ENCODE measurements at places on chromosomes 16 and 17. TPM values are rescaled to one million over a fixed set of nuclear protein-coding genes. Genes with fewer than 3 reads are reported as not detected.
A peak's percentile ranks its signal among the peaks of the same experiment; 100 is the strongest.

GRCh38 chr17:64177311-64178010 lies 47.5 kb upstream of the ERN1 start:
- H3K27ac ChIP-seq, result no peak overlapping the region
- peaks cover 10% of the 10 kb centered on the region for H3K4me1 ChIP-seq
- H3K4me3 ChIP-seq, result no peak overlapping the region
- no peaks in the 10 kb centered on the region for H3K27me3 ChIP-seq

GRCh38 chr17:66507982-66508760 lies 205.8 kb downstream of the PRKCA start:
- no peak overlapping the region for H3K27ac ChIP-seq
- H3K27me3 ChIP-seq, result no peaks in the 10 kb centered on the region
- no peaks in the 10 kb centered on the region for H3K4me1 ChIP-seq
- no peaks in the 10 kb centered on the region for H3K36me3 ChIP-seq
- DNase-seq, result no peak

DNA sequence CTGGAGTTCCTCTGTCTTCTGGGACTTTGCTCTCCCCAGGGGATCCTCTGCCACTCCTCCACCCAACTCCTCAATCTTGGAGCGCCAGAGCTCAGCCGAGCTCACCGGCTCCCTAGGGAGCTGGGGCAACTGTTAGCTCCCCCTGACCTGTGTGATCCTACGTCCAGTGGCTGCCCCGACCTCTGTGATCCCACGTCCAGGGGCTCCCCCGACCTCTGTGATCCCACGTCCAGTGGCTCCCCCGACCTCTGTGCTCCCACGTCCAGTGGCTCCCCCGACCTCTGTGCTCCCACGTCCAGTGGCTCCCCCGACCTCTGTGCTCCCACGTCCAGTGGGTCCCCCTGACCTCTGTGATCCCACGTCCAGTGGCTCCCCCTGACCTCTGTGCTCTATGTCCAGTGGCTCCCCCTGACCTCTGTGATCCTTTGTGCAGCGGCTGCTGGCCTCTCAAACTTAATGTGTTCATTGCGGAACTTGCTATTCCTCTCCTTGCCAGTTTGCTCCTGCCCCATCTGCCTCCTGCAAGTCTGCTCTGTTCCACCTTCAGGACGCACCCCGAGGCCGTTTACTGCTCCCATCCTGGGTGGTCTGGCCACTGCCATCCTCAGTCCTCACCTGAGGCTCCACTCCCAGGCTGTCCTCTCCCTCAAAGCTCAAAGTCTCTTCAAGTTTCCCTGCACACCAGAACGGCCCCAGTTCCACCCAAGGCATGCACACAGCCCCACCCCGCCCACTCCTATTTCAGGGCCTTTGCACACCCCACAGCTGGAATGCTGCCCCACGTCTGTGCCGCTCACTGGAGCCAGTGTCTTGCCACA lies 2.8 kb downstream of the VPS9D1 start:
- no peak for DNase-seq
- peaks cover 9% of the 10 kb centered on the region for H3K27me3 ChIP-seq
- peaks cover 2% of the 10 kb centered on the region for H3K4me1 ChIP-seq
- no peak overlapping the region for H3K27ac ChIP-seq
- no peaks in the 10 kb centered on the region for H3K36me3 ChIP-seq
- no peak overlapping the region for H3K4me3 ChIP-seq

CIBAR2 gene
- total RNA-seq, result not detected

DNA sequence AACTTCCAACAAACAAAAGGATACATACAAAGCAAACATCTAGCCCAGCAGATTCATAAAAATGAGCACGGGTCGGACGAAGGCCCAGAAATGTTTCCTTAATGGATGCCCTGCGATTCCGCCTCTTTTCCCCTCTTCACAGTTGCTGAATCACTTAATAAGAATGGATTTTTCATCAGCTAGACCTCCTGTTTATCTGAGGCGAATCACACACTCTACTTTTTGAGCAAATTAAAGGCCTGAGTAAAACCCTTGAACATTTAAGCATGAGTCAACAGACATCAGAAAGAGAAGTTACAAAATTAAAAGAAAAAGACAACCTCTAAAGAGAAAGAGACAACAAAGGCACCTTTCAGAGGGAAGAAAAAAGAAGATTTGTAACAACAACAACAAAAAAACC lies 44.7 kb downstream of the HS3ST3A1 start:
- no peak overlapping the region for H3K27ac ChIP-seq
- H3K4me1 ChIP-seq, result peaks cover 6% of the 10 kb centered on the region
- H3K4me3 ChIP-seq, result no peak overlapping the region
- no peak for DNase-seq
- H3K36me3 ChIP-seq, result no peaks in the 10 kb centered on the region

DNA sequence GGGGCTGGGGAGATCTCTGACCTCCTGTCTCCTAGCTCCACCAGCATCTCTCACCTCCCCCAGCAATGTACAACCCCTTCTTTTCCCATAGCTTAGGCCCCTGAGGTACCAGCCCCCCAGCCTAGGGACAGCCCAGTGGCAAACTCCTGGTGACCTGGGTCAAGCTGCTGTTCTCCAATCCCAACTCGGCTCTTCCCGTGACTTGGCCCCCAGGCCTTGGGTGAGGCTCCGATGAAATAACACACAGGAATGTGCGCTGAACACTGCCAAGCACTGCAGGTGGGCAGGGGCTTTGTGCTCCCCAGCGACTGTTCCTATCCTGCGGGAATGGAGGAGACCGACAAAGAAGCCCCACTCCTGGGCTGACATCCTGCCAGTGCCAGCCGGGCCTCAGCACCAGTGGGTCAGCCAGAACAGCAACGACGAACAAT lies 63.7 kb upstream of the AMZ2 start:
- no peak overlapping the region for H3K27ac ChIP-seq
- DNase-seq, result no peak
- no peak overlapping the region for H3K4me3 ChIP-seq
- H3K4me1 ChIP-seq, result peaks cover 3% of the 10 kb centered on the region
- no peaks in the 10 kb centered on the region for H3K27me3 ChIP-seq
- no peaks in the 10 kb centered on the region for H3K36me3 ChIP-seq

DNA sequence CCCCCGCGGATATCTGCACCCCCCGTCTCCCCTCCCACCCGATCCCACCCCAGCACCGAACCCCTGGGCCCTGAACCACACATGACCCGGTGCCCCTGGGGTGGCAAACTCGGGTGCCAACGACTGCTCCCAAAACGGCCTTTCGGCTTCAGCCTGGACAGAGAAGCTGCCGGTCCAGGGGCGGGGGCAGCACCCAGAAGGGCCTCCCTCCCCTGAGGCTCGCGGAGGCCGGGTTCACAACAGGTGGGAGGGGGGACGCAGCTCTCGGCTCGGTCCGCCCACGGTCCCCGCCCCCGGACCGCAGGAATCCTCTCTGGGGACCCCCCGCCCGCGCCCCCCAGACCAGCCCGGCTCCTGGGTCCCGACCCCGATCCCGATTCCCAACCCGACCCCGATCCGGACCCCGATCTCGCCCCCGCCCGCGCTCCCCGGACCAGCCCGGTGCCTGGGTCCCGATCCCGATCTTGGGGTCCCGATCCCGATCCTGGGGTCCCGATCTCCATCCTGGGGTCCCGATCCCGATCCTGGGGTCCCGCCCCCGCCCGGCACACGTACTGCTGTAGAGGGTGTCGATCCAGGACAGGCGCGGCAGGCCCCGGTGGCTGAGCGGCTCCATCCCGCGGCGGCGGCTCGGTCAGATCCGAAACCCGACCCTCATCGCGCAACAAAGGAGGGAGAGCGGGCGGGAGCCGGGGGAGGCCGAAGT lies 516 bp downstream of the ABR start:
- peaks cover 13% of the 10 kb centered on the region for H3K27me3 ChIP-seq
- no peak for DNase-seq
- peak overlapping the region; percentile 87 for H3K4me3 ChIP-seq
- peak overlapping the region; percentile 38 for H3K27ac ChIP-seq
- H3K36me3 ChIP-seq, result no peaks in the 10 kb centered on the region

NETO2 gene
- total RNA-seq, result 26.3 TPM

GRCh38 chr16:53583401-53583800 lies 80.4 kb upstream of the AKTIP start:
- H3K36me3 ChIP-seq, result no peaks in the 10 kb centered on the region
- H3K4me3 ChIP-seq, result no peak overlapping the region
- DNase-seq, result no peak
- no peaks in the 10 kb centered on the region for H3K4me1 ChIP-seq
- H3K27me3 ChIP-seq, result peaks cover 3% of the 10 kb centered on the region

- DNase-seq, result peak; percentile 58
- no peaks in the 10 kb centered on the region for H3K36me3 ChIP-seq
- peaks cover 1% of the 10 kb centered on the region for H3K27me3 ChIP-seq
- peak overlapping the region; percentile 94 for H3K4me3 ChIP-seq
- peaks cover 37% of the 10 kb centered on the region for H3K4me1 ChIP-seq
- H3K27ac ChIP-seq, result peak overlapping the region; percentile 42
These were observed 98.1 kb upstream of the CCL2 start for GRCh38 chr17:34156741-34157589.

GRCh38 chr16:66489385-66489784 lies 60.5 kb downstream of the TK2 start:
- H3K4me1 ChIP-seq, result no peaks in the 10 kb centered on the region
- DNase-seq, result no peak
- no peaks in the 10 kb centered on the region for H3K36me3 ChIP-seq
- no peak overlapping the region for H3K27ac ChIP-seq

DNA sequence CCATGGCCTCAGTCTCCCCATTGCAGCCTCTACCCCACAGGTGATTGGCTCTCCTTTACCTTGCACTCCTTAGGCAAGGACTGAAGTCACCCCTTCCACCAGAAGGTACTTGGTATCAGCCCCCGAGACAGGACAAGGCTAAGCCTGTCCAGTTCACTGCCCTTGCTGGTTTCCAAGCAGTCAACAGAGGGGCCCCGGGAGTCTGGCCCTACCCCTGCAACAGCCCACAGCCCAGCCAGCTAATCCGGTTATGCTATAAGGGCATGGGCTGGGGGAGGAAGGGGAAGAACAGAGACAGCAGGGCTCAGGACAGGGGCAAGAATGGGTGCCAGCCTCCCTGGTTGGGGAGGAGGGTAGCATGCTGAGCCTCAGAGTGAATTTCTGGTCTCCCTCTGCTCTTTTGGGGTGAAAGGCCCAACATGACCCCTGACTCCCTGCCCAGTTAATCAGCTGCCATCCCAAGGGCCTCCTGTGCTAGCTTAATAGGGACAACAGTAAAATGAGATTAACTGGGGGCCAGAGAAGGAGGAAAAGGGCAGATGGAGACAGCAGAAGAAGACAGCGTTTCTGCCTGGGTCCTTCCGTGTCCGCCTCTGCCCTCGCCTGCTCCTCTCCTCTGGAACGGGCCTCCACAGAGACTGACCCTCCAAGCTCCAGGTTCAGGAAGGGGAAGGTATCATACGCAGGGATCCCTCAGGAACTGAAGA lies 10.7 kb downstream of the DLG4 start:
- H3K27me3 ChIP-seq, result peaks cover 29% of the 10 kb centered on the region
- H3K4me3 ChIP-seq, result peak overlapping the region; percentile 76
- H3K27ac ChIP-seq, result peak overlapping the region; percentile 66
- no peak for DNase-seq
- H3K4me1 ChIP-seq, result peaks cover 49% of the 10 kb centered on the region
- H3K36me3 ChIP-seq, result no peaks in the 10 kb centered on the region

DNA sequence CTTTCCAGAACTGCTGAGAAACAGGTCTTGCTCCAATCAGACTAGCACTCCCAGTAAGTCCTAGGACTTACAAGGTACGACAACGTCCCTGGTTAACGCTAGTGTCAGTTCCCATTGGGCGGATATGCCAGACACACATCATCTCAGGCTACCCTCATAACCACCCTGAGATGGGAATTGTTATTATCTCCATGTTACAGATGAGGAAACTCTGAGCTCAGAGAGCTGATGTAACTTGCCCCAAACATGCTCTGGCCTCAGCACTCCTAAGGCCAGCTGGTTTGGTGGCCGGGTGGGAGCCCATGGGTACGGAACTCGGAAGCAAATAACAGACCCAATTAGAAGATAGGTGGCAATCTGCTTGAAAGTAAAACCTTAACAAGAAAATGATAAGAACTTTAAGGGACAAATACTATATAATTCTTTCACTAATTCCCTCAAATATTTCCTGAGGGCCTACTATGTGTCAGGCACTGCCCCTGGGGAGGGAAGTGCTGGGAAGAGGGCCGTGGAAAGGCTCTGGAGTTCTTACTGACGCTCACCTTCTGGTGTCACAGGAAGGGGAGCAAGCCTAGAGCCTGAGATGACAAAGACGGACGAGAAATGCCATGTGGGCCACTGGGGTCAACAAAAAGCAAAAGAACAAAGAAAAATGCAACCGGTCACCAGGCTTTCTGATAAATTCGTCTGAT lies 6.9 kb downstream of the CREBBP start:
- peak overlapping the region; percentile 67 for H3K4me3 ChIP-seq
- H3K27ac ChIP-seq, result peak overlapping the region; percentile 92
- H3K36me3 ChIP-seq, result no peaks in the 10 kb centered on the region
- H3K4me1 ChIP-seq, result peaks cover 83% of the 10 kb centered on the region
- no peak for DNase-seq

- DNase-seq, result no peak
- peaks cover 6% of the 10 kb centered on the region for H3K4me1 ChIP-seq
- peaks cover 5% of the 10 kb centered on the region for H3K27me3 ChIP-seq
- no peak overlapping the region for H3K27ac ChIP-seq
- no peak overlapping the region for H3K4me3 ChIP-seq
These were observed 411.3 kb downstream of the SNX29 start for GRCh38 chr16:12387786-12388185.

KRTAP4-11 gene
- not detected for total RNA-seq

DNA sequence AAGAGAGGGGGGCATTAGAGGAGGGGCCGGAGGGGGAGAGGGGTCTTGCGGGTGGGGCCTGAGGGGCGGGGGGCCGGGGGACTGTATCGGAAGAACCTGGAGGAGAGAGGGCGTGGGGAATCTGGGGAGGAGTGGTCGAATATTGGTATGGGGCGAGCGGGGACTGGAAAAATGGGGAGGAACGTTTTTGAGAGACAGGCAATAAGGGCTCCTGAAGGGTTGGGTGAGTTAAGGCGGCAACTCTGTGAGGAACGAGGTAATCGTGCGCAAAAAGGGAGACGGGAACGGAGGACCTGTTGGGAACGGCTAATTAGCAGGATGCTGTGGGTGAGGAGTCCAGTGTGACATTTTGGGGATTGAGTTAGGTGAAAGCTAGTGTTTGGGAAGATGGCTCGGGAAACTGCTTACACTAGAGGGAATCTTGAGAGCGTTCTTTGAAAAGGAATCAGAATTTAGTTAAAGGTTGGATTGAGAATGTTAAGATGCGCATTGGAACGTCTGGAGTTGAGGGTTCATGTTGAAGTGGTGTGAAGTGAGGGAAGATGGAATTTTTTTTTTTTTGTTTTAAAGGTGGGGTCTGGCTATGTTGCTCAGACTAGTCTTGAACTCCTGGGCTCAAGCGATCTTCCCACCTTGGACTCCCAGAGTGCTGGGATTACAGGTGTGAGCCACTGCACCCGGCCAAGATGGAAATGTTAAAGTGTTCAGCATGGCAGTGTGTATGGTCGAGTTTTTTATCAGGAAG lies 662 bp downstream of the WIPF2 start:
- peaks cover 1% of the 10 kb centered on the region for H3K27me3 ChIP-seq
- peaks cover 4% of the 10 kb centered on the region for H3K4me1 ChIP-seq
- peak overlapping the region; percentile 70 for H3K27ac ChIP-seq
- H3K36me3 ChIP-seq, result no peaks in the 10 kb centered on the region
- no peak for DNase-seq
